ENCODE measurements at places on chromosomes 5 and 9.

DNA sequence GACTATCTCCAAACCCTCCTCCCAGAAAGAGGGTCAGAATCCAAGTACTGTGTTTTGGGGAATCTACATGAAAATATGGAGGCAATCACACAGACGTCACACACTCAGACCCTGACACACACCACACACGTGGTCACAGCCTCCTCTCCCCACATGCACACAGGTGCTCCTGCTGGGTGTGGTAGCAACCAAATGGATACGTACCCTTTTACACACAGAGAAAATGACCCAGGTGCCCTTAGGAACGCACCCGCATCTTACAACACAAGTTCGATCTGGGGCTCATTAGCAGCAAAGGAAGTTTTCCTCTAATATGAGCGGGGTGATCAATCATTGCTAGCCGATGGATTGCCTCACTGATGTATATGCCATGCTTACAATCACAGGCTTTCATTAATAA is 480.2 kb upstream of the KLF4 start:
- no peak for DNase-seq

- DNase-seq = no peak
Observed at GRCh38 chr9:133939845-133940244, 52.3 kb downstream of the VAV2 start.

- no peak for DNase-seq
Observed at GRCh38 chr5:44884036-44884435, 75.3 kb downstream of the MRPS30 start.

- no peak for DNase-seq
Observed at GRCh38 chr5:96528826-96529474, 95.9 kb upstream of the PCSK1 start.

DNA sequence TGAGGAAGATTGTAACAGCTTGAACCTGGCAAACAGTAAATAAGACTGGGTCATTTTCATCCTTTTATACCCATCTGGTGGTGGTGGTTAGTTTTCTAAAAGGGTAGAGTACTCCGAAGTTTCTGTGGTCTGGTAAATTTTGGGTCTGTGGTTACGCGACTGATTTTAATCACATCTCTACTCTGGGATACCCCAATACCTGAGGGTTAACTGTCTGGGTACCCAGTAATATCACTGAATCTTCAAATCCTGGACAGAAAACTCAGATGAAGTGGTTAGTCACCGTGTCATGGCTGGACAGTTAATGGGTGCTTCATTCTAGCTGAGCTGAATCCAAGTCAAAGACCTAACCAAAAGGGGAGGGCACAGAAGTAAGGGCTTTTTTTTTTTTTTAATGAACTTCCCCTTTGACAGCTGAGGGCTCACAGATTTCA is 474.2 kb downstream of the GADD45G start:
- no peak for DNase-seq

- DNase-seq = no peak
Observed at GRCh38 chr9:36914212-36914577, 119.9 kb downstream of the PAX5 start.

DNA sequence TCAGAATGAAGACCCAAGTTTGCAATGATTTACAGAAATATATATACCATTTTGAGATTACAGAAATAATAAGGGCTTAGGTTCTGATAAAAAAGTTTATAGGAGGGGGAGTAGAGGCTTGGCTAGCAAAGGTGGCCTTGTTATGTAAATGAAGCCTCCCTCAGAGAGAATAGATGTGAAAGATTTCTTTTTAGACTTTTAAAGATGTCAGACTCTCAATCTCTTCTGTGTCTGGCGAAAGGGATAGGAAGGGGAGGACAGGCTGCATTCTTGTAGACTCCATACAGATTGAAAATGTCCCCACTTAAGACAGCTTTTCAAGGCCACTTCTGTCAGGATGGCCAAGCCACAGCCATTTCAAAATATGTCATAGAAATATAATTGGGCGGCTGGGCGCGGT is 63.1 kb upstream of the CLINT1 start:
- DNase-seq = no peak

DNA sequence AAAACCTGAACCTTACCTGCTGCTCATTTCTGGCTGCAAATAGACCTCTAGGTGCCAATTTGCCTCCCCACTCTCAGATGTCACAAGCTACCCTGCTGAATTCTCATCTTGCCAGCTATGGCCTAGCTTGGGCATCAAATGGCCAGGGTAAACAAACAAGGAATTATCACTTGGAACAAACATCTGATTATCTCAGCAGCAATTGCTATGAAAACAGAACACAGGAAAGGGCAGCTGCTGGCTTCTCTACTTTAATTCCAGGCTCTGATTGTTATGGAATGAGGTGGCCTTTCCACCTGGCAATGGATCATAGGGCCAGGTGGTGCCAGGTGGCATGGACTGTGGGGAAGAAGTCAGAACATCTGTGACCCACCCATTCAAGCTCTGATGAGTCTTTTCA is 505.1 kb downstream of the TLR4 start:
- no peak for DNase-seq

DNA sequence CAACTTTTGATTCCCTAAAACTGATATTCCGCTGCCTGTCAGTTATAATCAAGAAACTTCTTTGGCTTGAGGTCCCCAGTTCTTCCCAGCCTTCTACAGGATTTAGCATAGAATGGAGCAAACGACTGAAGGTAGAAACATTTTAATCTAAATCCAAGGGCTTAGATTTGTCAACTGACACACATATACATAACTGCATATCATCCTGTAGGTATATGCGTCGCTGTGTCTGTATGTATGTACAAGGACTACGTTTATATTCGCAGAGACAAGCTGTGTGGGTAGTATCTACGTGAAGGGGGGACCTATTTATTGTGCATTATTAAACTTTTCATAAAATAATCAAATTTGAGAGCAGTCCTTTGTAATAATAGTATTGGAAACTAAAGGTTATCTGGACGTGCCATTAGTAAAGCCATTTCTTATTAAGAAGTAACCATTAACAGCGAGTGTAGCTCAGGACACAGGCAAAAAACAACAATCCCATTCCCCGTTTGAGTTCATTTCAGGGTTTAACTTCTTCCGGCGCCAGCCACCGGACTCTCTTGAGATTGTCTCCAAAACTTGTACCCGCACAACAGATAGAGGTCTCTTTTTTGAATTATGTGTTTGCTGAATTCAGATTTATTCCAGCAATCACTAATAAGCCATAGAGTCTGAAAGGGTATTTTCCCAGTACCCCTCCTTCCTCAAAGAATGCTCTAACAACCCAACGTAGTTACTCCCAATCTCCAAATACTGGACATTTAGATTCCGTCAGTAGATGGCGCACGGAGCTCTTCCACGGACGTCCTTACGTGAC is 2.1 kb upstream of the MLLT3 start:
- peak; percentile 21 for DNase-seq

DNA sequence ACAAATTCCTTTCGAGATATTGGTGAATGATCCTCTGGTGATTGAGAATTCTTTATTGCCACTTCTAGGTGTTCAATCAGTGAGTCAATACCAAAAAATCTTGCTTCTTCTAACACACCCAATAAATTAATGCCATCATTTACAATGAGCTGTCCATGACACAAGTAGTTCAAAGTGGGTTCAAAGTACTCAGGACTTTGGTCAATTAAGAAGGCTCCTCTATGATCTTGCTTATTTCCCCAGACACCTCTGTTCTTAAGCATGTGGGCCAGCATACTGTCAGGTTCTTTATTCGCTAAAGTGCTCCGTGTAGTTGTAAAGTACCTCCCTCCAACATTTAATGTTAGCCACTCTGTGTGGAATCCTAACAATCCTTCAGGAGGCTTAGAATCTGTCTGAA is 127.1 kb downstream of the WDR70 start:
- DNase-seq = no peak

DNA sequence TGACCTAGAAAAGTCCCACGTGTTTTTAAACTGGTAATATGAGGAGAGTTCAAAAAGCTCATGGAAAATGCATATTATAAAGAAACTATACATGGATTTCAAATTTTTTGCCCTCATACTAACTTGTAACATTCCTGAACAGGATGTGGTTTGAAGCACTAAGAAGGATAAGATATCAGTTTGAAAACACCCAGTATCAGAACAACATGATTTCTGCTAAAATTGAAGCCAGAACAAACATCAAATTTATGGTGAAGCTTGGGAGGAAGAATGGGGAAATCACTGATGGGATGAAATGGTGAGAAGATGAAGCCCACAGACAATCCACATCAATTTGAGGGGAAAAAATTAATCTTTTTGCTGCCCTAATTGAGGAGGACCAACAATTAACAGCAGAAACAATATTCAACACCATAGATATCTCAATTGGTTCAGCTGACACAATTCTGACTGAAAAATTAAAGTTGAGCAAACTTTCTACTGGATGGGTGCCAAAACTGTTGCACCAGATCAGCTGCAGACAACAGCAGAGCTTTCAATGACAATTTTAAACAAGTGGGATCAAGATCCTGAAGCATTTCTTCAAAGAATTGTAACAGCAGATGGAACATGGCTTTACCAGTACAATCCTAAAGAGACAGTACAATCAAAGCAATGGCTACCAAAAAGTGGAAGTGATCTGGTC is 113.2 kb upstream of the SNX2 start:
- no peak for DNase-seq

DNA sequence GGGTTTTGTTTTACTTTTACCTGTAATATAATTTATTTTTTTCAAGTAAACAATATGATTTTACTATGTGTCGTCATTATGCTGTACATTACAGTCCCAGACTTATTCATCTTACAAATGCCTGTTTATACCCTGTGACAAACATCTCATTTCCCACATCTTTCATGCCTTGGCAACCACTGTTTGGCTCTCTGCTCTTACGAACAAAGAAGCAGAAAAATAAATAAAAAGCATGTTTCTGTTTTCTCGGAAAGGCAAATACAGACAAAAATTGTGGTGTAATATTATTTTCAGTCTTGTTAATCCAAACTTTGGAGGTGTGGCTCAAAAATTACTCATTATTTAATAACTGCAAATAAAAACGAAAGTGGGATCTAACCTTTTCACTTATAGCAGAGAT is 393.0 kb downstream of the CDH12 start:
- no peak for DNase-seq

GRCh38 chr5:178461004-178461730 is 129.0 kb downstream of the COL23A1 start:
- DNase-seq = peak; percentile 30

DNA sequence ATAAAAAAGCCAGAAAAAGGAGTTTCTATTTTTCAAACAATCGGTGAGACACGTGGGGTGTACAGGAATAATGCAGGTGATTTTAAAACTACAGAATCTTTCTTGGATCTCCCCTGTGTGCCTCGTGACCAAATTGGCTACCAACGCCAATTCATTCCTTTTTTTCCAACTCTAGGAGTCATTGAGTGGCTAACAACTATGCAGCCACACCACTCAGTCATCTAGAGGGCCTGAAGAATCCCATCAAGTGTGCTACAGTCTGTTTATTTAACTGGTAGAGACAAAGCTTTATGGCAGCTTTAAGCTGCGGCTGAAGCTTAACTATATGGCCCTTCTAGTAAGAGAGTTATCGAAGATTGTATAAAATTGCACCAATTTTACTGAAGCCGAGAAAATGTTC is 113.1 kb upstream of the NIPBL start:
- DNase-seq = no peak

- DNase-seq = no peak
Observed at GRCh38 chr9:12723409-12724028, 30.3 kb downstream of the TYRP1 start.
